NCI-H2029 treated with DMSO at 0.1 percent for 48 hours (cell line): ENCODE measurements at places on chromosomes 16 and 17.

GRCh38 chr17:43018008-43018853 lies 4.0 kb downstream of the VAT1 start:
- DNase-seq = no peak

- DNase-seq = no peak
These were observed 46.5 kb downstream of the STX8 start for GRCh38 chr17:9529033-9529700.

GRCh38 chr17:29294580-29294900 lies 592 bp upstream of the NUFIP2 start:
- DNase-seq = no peak

GRCh38 chr16:6749698-6750097 lies 582.9 kb upstream of the RBFOX1 start:
- no peak for DNase-seq

DNA sequence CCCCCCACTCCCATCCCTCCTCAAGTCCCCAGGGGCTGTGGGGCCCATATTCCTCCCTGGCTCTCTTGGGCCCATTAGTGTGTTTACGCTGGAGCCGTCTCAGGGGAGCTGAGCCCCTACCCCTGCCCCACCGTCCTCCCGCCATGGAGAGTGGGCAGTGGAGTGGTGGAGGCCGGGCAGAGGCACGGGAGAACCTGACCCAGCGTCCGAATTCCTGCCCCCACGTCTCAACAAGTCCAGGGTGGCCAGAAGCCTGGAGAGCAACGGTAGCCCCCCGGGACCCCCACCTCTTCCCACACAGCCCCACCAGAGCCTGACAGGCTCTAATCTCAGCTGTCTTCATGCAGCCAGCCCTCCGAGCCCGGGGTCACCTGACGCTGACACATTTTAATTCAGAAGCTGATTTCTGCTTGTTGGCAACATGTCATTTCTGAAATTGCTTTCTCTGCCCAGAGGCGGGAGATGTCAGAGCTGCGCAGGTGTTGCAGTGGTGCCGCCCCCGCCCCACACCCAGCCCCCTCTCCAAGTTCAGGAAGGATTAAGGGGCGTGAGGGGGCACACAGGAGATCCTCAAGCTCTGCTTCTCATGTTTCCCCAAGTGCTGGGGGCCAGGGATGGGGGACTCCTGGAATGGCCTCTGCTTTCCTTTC lies 32.6 kb downstream of the WNT9B start:
- no peak for DNase-seq

DNA sequence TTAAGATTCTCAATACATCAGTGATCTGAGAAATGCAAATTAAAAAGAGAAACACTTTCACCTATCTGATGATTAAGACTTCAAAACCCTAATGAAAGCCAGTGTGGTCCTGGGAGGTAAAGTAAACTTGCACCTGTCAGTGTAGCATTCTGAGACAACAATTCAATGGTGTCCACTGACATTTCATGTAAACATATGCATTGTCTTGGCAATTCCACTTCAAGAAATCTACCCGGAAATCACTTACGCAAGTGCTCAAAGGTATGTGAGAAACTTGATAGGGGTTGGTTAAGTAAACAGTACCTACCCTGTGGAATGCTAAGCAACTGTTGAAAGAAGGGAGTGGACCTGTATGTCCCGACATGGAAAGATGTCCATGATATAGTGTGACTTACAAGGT lies 2.1 kb downstream of the ST6GALNAC1 start:
- no peak for DNase-seq

- DNase-seq = no peak
These were observed 91.4 kb upstream of the TBX2 start for GRCh38 chr17:61307905-61308886.

- DNase-seq = no peak
These were observed 203.8 kb upstream of the CHMP6 start for GRCh38 chr17:80787881-80788280.

DNA sequence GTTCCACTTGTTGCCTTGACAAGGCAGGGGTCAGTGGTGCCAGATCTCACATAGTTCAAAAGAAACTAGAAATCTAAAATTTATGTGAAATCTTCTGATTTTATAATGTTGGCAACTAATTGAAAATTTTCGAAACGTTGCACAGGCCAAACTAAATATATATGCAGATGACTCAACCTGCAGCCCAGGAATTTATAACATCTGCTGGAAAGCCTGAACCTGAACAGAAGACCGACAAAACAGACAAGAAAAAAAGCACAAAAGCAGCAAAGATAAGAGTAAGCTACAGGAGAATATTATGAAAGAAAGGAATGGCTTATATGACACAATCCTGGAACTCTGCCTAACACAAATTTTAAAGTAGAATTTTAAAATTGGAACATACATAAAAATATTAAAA lies 207.6 kb downstream of the CEP112 start:
- DNase-seq = no peak

GRCh38 chr16:4064950-4065352 lies 51.3 kb downstream of the ADCY9 start:
- peak; percentile 61 for DNase-seq

DNA sequence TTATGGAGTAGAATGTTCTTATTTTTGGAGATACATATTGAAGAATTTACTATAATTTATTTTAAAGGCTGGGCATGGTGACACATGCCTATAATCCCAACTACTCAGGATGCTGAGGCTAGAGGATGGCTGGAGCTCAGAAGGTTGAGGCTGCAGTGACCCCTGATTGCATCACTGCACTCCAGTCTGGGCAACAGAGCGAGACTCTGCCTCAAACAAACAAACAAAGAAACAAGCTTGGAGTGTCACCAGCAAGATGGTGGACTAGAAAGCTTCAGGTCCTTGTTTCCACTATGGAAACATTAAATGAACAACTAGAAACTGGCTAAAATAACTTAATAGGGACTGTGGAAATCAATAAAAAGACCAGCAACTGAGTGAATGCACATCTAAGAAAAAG lies 17.9 kb upstream of the GPT2 start:
- DNase-seq = no peak
